ENCODE measurements at places on chromosomes 11 and 22.

GRCh38 chr11:64675450-64676260 is 47.3 kb downstream of the NRXN2 start:
- peak; percentile 82 for DNase-seq

DNA sequence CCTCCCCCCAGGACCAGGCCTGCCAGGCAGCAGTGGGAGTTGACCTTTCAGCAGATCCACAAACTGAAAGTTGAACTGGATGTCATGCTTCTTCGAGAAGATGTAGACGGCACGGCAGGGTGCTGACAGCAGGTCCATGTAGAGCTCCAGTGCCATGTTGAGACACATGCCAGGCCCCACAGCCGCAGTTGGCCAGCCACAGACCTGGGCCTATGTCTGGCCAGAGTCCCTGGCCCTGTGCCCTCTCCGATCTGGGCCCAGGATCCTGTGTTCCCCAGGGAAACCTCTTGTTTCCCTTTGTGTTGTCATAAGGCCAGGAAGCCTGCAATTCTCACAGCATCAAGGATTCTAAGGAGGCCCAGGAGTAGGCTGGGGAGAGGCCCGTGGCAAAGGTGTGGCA is at the start of gene GSTT4:
Gene GSTT4, minus strand, starts transcription at position 253 of the 400 bp plus-strand sequence. Its CDS starts 97 bp downstream, at position 156.
- DNase-seq = no peak

DNA sequence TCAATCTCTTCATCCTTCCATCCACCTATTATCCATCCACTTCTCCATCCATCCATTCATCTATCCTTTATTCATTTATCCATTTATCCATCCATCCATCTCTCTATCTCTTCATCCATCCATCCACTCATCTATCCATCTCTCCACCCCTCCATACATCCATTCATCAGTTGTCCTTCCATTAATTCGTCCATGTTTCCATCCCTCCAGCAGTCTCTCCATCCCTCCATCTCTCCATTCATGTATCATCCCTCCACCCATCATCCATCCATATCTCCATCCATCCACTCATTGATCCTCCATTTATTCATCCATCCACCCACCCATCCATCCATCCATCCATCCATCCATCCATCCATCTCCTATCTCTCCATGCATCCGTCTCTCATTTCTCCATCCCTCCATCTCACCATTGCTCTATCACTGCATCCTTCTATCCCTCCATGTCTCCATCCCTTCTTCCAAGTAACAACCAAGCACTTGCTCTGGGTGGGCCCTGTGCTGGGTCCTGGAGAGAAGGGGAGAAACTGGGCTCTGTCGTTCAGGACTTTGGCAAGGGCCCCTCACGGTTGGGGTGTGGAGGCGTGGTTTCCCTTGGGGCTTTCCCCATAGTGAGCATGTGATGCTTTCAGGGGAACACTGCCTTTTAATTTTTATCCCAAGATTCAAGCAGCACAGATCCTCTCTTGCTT is 43.3 kb downstream of the SMIM38 start:
- DNase-seq = no peak

GRCh38 chr11:89203814-89204213 is 26.1 kb downstream of the TYR start:
- DNase-seq = no peak

DNA sequence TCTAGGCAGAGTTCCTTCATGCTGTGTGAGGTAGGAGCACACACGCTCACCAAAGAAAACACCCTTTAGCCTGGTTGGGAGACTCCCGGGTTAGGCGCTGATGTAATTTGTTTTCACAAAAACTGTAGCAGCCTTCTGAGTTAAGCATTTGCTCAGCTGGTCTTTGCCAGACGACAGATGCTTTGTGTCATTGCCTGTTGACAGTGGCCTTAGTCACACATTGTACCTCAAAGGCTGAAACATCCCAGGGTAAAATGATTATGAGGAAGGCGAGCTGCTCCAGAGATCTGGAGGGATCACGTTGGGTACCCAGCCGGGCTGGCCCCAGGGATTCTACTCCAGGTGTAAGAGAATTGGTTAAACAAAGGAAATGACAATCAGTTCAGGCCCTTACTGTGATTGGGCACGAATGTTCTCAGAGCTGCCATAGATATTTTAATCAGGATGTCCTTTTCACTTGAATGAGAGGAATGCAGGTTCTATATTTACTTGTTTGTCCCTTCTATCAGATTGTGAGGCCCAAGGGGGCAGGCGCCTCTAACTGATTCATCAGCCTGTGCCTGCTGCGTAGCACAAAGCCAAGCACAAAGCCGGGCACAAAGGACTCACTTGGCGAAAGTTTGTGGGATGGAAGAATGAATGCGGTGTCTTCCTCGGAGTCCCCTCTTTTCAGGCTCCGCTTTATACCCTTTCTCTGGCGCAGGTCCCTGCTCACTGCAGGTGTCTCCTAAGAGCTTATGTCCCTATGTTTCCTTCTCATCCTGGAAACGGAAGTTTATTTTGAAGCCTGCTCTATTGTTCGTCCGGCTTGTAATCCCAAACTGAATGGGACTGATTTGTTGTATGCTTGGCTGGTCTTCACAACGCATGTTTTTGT is 47.1 kb downstream of the ADM start:
- peak; percentile 89 for DNase-seq

- DNase-seq = no peak
Observed at GRCh38 chr11:61769169-61769920, 16.9 kb downstream of the MYRF start.

GRCh38 chr22:41262250-41262765 is 21.6 kb upstream of the CHADL start:
- no peak for DNase-seq
